Stimulated activated CD8-positive, alpha-beta memory T cell treated with anti-CD3 and anti-CD28 coated beads, Interleukin-2, amount 100 ng/mL, for 1 hour (primary cell): ENCODE measurements at places on chromosomes 5 and 9.

DNA sequence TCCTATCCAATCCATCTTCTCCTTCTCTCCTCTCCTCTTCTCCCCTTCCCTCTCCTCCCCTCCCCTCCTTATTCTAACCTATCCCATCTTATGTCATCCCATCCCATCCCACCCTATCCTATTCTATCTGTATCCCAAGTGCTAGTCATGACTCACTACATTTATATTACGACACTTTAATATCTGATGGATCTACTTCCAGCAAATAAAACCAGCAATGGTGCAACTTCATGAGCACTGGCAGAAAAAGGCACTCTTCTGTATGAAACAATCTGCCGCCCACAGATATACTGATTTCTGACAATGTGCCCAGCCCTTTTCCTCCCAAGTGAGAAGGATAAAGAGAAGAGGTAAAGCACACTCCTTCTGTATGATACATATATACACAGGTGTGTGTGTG lies 86.6 kb upstream of the ANKH start:
- DNase-seq, result no peak

GRCh38 chr5:60503771-60504170 lies 196.2 kb downstream of the DEPDC1B start:
- no peak for DNase-seq

DNA sequence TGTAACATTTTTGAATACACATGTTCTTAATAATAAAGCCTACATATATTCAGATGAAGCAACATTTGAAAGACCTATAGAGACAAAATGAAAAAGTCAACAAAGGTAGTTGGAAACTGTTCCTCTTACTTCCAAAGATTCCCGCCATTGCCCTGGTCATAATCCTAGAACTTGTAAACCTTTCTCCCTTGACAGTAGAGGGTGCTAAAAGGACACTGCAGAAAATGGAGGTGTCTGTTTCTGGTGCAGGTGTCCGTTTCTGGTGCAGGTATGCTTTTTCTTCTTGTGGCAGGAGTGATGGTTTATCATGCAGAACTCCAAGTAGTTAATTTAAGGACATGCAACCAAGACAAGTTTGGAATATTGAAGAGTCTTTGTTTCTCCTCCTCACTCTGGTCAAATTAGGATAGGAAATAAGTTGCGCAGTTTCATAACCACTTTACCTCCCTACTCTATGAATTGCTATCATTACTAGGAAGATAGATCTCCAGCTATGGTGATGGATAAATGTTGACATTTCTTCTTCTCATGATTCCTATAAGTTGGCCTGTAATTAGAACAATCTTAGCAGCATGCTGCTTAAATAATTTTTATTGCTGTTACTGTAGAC lies 56.0 kb upstream of the FAM174A start:
- no peak for DNase-seq

DNA sequence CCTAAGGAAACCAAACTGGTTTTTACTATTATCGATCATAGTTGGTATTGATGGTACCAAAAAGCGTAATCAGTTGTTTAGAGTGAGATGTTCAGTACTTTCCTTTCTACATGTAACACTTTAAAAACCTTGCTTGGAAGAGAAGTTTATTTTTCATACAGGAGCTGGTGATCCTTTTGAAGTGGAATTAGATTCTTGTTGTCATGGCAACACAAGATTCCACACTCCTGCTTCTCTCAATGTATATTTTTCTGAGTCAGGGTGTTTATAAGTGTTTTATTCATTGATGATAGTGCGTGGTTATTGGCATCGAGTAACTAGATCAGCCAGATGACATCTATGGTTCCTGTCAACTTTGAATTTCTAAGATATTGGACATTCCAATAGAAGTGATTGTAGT lies 181.1 kb upstream of the CHD1 start:
- no peak for DNase-seq

DNA sequence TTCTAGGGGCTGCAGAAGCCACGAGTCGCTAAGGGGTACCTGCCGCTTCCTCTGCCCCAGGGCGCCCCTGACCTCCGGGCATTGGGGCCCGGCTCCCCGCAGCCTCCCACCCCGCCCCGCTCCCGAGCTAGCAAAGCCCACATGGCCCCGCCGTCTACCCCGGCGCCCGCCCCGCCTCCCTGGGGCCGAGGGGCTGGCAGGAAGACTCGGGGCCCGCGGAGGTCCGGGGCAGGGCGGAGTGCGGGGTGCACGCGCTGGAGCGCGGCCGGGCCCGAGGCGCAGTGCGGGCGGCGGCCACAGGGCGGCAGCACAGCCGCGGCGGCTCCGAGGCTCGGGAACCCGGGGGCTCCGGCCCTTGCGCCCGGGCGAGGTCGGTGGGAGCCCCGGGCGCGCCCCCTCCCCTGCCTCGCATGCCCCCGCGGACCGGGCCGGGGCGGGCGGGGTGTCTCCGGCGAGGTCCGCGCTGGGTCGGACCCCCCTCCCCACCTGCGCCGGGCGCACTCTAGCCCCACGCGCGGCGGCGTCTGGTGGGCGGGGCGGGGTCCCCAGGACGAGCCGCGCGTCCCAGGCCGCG lies 6.7 kb downstream of the NRARP start:
- no peak for DNase-seq

- no peak for DNase-seq
Measured at GRCh38 chr5:80491296-80491695, 3.4 kb downstream of the FAM151B start.

DNA sequence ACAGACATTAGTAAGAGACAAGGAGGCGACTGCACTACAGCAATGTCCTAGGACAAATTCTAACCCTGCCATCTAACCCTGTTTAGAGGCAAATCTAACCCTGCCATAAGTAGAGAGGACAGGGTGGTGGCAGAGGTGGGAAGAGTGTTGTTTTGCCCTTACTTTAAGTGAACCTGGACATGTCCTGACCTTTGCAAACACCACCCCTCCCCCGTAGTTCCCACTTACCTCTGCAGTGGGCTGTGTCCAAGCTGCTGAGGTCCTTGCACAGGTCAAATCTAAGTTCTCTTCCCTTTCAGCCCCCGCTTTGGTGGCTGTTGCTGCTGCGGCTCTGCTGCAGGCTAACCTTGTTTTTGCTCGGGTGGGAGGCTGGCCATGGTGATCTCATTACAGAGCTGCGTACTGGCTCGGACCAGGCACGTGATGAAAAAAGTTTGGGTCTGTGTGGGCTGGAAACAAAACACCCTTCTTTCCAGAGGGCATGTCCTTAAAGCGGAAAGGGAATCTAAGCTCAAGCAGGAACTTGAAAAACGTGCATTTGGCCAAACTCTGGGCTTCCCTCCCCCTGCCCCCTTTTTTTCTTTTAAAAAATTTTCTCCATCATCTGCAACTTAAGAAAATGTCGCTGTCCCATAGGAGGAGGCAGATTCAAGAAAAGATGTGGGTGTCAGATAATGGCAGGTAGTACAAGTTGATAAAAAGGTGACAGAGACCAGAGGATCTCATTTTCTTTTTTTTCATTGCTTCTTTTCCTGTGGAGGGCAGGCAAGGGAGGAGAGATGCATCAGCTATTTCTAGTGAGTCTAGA lies at the start of gene FAXDC2:
TSS of gene FAXDC2 (minus strand) at position 349 of the 808 bp plus-strand sequence. CDS start 12,425 bp downstream, outside the sequence.
- DNase-seq, result no peak

DNA sequence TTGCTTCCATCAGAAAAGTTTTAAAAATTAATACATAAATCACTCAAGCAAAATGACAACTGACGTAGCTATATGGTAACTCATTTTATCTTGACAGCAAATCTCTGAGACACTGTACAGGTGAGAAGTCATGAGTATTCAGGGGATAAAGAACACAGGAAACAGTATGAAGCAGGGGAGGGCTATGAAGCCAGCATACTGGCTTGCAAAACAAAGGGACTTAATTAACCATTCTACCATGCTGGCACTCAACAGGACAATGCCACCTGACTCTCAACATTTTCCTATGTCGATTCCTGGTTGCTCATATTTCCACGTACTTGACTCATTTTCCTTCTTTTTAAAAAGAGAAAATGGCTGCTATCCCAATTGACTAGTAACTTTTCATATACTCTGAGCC lies 151.4 kb upstream of the RETREG1 start:
- no peak for DNase-seq

- DNase-seq, result no peak
Measured at GRCh38 chr5:72599519-72600370, 92.5 kb upstream of the ZNF366 start.

DNA sequence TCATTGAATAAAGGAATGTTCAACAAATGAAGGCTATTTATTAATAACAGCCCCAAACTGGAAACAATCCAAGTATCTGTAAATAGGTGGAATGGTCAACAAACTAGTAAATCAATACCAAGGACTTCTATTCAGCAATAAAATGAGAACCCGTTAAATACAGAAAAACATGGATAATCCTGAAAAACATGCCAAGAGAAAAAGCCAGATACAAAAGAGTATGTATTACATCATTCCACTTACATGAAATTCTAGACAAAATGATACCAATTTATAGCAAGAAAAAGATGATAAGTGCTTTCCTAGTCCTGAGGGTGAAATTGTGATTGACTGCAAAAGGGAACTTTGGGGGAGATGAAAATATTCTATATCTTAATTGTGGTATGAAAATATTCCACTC lies 3.1 kb downstream of the PJA2 start:
- no peak for DNase-seq

GRCh38 chr5:54080831-54081230 lies 229.5 kb downstream of the ARL15 start:
- DNase-seq, result no peak

GRCh38 chr9:121675381-121675780 lies 23.9 kb downstream of the DAB2IP start:
- no peak for DNase-seq

DNA sequence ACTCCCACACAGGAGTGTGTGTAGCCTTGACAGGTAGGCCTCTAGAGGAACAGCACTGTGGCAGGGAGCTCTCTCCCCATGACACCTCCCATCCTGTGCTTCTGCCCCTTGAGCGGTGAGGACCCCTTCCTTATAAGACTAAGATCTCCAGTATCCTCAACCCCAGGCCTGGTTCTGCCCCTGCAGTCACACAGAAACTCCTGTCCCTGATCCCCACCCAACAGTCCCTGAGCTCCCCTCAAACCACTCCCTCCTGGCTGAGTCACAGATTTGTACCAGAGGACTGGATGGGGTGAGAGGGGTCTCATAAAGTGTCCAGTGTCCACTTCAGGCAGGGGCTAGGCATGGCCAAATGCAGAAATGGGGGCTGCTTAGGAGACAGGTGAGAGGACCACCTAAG lies 47.8 kb upstream of the CDKN2AIPNL start:
- DNase-seq, result no peak

- no peak for DNase-seq
Measured at GRCh38 chr5:178357121-178357521, 124.5 kb upstream of the PHYKPL start.

DNA sequence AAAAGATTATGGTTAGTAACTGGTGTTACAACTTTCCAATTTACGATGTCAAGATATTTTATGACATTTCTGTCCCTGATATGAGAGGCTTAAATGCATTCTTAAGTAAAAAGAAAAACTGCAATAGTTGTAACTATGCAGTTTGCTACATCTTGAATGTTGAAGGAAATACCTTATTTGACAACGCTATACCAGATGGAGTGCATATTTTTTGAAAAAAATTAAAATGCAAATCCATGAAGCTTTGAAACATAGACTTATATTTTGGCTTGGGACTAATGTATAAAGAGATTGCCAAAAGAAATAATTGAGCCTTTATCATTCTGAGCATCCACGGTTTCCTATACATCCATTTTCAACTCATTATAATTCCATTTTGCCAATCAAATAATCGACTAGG lies 579.4 kb downstream of the TAF11L14 start:
- DNase-seq, result no peak

- DNase-seq, result no peak
Measured at GRCh38 chr9:15349892-15350761, 43.1 kb upstream of the TTC39B start.

DNA sequence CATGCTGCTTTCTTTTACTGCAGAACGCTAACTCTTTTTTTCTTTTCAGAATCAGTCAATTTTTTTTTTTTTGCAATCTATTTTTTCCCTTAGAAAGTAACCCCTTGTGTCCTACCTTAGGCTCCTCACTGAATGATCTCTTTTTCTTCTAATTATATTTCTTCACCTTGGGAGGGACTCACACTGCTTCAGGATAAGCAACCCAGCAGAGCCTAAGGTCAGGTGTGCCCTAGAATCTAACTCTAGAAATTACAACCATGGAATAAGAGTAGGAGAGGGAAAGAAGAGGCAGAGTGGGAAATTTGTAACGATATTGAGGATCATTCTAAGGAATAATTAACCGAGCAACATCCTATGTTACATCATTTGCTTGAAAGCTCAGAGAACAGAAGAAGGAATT lies 564.0 kb upstream of the MEF2C start:
- DNase-seq, result no peak

- no peak for DNase-seq
Measured at GRCh38 chr5:127997201-127997704, 86.3 kb upstream of the SLC12A2 start.

GRCh38 chr5:40672425-40672824 lies 7.3 kb upstream of the PTGER4 start:
- no peak for DNase-seq

GRCh38 chr5:138792195-138792790 lies 39.1 kb downstream of the CTNNA1 start:
- no peak for DNase-seq

DNA sequence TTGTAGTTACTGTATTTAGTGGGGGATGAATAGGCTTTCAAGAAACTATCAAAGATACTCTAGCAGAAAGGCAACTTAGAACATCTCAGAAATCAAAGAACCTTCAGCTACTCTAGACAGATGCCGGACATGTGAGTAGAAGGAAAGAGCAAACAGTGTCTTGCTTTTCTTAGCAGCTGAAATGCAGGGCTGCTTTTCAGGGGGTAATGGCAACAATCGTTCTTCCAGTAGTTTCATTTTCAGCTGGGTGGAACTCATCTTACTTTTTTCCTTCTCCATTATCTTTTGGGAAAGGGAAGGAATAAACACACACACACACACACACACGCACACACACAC lies 281.6 kb downstream of the CRB2 start:
- DNase-seq, result no peak

- DNase-seq, result no peak
Measured at GRCh38 chr9:71218774-71219173, 97.4 kb upstream of the TRPM3 start.

GRCh38 chr9:98913044-98913443 lies 30.7 kb upstream of the COL15A1 start:
- no peak for DNase-seq

- no peak for DNase-seq
Measured at GRCh38 chr5:143055596-143056338, 285.6 kb downstream of the ARHGAP26 start.
